ENCODE measurements at places on chromosomes 4 and X. TPM values are rescaled to one million over a fixed set of nuclear protein-coding genes. Genes with fewer than 3 reads are reported as not detected.

DNA sequence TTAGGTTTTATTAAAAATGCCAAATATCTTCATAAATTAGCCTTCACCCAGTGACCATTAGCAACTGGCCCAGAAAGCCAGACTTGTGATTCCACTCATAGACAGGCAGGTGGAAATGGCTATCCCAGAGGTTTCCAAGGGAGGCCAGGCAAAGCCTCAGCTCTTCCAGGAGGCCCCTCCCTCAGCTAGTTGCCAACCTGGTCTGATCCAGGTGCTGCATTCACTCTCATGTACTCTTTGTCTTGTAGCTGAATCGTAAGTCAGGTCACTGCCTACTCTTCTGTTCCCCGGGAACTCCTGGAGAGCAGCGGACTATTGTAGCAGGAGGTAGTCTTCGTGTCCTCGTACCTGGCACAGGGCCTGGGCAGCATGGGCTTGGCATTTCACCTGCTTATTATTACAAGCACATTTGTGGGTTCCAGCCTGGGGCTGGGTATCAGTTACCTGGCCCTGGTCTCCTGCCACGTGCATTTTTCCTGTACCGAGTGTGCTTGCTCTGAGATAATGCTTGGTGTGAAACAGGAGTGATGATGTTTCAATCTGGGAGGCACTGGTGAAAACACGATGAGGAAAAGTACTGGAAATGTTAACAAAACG is 101.6 kb downstream of the FAM193A start:
- no peak for DNase-seq
- peaks cover 45% of the 10 kb centered on the region for H3K36me3 ChIP-seq
- no peak overlapping the region for H3K27ac ChIP-seq
- no peaks in the 10 kb centered on the region for H3K27me3 ChIP-seq
- no peaks in the 10 kb centered on the region for H3K4me1 ChIP-seq
- H3K4me3 ChIP-seq, result no peak overlapping the region

DNA sequence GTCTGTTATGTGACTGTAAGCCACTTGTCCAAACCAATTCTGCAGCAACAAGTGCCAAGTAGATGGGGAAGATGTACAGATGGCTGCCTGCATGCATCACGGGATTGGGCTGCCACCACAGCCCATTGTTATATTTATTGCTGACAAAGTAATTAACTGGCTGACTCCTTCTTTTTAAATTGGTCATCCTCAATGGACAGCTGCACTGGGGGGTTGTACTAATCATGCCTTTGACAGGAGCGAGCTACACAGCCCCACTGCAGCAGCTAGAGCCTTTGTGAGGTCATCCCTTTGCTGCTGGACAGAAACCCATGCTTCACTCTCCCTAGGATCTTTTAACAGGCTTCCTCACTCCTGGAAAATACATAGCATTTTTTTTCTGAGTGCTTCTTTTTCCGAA is 146.7 kb upstream of the CXXC4 start:
- no peaks in the 10 kb centered on the region for H3K36me3 ChIP-seq
- no peaks in the 10 kb centered on the region for H3K27me3 ChIP-seq
- no peak overlapping the region for H3K4me3 ChIP-seq
- DNase-seq, result no peak
- no peaks in the 10 kb centered on the region for H3K4me1 ChIP-seq

- no peaks in the 10 kb centered on the region for H3K27me3 ChIP-seq
- no peaks in the 10 kb centered on the region for H3K36me3 ChIP-seq
- H3K27ac ChIP-seq, result no peak overlapping the region
- no peaks in the 10 kb centered on the region for H3K4me1 ChIP-seq
- no peak overlapping the region for H3K4me3 ChIP-seq
- no peak for DNase-seq
These were observed 315.2 kb upstream of the HTR2C start for GRCh38 chrX:114268643-114269042.

DNA sequence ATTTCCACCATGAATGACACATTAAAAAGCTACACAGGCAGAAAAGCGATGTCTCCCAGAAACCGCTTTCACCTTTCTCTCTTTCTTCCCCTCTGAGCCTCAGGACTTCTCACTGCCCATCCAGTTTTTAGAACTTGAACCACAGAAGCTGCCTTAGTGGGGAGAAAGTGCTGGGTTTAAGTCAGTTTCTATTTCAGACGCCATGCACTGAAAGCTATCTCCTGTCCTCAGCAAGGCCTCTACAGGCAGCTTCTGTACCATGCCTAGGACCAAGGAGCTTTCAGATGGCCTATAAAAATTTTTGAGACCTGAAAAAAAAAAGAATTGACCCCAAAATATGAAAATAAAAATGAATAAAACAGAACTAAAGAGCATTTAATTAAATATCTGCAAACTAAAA is 34.5 kb downstream of the RAB33B start:
- DNase-seq, result no peak
- no peaks in the 10 kb centered on the region for H3K27me3 ChIP-seq
- H3K4me3 ChIP-seq, result no peak overlapping the region
- H3K36me3 ChIP-seq, result no peaks in the 10 kb centered on the region
- no peaks in the 10 kb centered on the region for H3K4me1 ChIP-seq
- H3K27ac ChIP-seq, result no peak overlapping the region

- DNase-seq, result no peak
- no peak overlapping the region for H3K4me3 ChIP-seq
- H3K36me3 ChIP-seq, result no peaks in the 10 kb centered on the region
- H3K4me1 ChIP-seq, result peaks cover 1% of the 10 kb centered on the region
These were observed 376.8 kb downstream of the BCOR start for GRCh38 chrX:39720945-39721344.

- no peak for DNase-seq
- peaks cover 72% of the 10 kb centered on the region for H3K27me3 ChIP-seq
- no peak overlapping the region for H3K4me3 ChIP-seq
- H3K27ac ChIP-seq, result no peak overlapping the region
- H3K36me3 ChIP-seq, result no peaks in the 10 kb centered on the region
These were observed 40.6 kb upstream of the SORCS2 start for GRCh38 chr4:7151668-7152227.

DNA sequence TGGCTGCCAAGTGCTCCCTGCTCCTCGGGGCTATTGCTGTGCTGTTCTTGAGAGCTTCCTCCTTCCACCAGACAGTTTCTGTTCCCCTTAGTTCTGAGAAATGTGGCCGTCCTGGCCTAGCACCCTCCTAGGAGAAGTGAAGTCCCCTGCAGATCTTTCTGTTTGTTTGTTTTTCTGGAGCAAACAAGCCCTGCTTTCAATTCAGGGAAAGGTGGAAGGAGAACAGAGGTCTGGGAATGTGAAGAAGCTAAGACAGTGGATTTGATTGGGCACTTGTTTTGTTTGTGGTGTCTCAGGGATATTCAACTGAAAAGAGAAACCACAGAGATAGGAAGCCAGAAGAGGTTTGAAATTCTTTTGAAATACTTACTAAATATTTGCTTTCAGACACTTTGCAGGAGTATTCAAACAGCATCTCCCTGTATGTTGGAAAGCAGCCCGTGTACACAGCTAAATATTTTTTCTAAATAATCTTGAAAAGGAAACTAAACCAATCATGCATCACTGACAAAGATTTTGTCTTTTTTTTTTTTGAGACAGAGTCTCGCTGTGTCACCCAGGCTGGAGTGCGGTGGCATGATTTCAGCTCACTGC is 36.5 kb upstream of the PPM1K start:
- no peaks in the 10 kb centered on the region for H3K36me3 ChIP-seq
- peaks cover 3% of the 10 kb centered on the region for H3K27me3 ChIP-seq
- DNase-seq, result no peak
- 0 out of 2 replicates have a peak, but pooled peaks cover 3% of the 10 kb centered on the region for H3K4me1 ChIP-seq
- H3K27ac ChIP-seq, result no peak overlapping the region
- H3K4me3 ChIP-seq, result peak overlapping the region; percentile 16

DNA sequence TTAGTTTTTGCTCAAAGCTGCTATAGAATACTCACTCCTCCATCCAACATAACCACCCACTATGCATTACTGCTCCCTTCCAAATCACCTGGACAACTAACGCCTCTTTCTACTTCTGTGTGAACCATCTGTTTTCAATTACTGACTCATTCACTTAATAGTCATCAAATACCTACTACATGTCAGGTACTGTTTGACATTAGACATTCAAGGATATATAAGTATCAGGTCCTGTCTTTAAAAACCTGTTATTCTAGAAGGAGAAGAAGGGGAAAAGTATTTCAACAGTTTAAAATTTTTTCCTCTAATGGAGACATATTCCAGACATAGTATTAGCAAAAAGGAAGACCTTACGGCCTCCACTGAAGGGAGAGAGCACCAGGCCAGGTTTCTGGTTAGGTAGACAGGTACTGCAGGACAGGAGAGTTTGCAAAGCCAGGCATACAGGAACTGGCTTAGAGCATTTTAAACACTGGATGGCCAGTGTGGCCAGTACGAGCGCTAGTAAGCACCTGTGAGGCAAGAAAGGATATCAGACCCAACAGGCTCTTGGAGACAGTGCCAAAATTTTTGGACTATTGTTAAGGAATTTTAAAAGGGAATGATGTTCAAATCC is 39.0 kb downstream of the SH3RF1 start:
- no peak overlapping the region for H3K4me3 ChIP-seq
- no peak overlapping the region for H3K27ac ChIP-seq
- no peaks in the 10 kb centered on the region for H3K27me3 ChIP-seq
- peaks cover 14% of the 10 kb centered on the region for H3K4me1 ChIP-seq
- DNase-seq, result no peak
- H3K36me3 ChIP-seq, result peaks cover under 1% of the 10 kb centered on the region

GRCh38 chr4:108395786-108396185 is 224.6 kb upstream of the RPL34 start:
- no peak overlapping the region for H3K4me3 ChIP-seq
- no peak overlapping the region for H3K27ac ChIP-seq
- no peak for DNase-seq
- peaks cover 17% of the 10 kb centered on the region for H3K27me3 ChIP-seq
- no peaks in the 10 kb centered on the region for H3K36me3 ChIP-seq

DNA sequence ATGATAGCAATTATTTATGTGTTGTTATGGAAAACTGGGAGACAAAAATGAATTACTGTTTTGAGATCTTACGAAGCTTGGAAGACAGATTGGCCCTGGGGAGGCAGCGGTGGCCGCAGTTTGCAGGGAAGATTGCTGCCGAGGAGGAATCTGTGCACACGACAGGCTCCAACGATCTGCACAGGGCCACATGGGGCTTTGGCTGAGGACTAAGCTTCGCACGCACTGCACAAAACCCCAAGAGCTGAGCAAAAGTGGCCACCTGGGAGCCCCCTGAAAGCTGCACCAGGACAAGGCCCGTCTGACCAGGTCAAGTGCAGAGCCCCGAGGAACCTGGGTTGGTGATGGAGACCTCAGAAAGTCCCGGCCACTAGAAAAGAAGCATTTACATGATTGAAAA is 5.2 kb upstream of the PDE6B start:
- DNase-seq, result no peak
- no peak overlapping the region for H3K4me3 ChIP-seq
- H3K36me3 ChIP-seq, result no peaks in the 10 kb centered on the region

The ALPK1 gene
- 8.6 TPM for total RNA-seq

The SOX3 gene
- not detected for total RNA-seq

The WAS gene
- total RNA-seq, result not detected

DNA sequence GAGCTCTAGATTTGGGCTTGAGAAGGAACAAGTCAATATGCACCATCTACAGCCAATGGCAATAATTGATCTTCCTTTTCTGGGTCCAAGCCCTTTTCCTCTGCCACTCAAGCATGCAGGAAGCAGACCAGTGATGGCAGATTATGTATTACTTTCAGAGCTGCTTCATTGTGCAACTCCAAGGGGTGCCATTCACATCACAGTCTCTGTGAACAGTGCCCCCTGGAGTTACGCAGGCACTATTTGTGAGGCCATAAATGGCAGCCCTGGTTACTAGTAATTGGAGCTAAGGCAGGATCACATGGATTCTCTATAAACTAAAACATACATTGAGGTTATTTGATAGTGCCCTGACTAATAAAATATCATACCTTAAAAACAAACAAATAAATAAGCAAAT is 313.4 kb upstream of the SLC7A11 start:
- no peaks in the 10 kb centered on the region for H3K4me1 ChIP-seq
- no peaks in the 10 kb centered on the region for H3K27me3 ChIP-seq
- no peak overlapping the region for H3K27ac ChIP-seq
- no peak for DNase-seq

DNA sequence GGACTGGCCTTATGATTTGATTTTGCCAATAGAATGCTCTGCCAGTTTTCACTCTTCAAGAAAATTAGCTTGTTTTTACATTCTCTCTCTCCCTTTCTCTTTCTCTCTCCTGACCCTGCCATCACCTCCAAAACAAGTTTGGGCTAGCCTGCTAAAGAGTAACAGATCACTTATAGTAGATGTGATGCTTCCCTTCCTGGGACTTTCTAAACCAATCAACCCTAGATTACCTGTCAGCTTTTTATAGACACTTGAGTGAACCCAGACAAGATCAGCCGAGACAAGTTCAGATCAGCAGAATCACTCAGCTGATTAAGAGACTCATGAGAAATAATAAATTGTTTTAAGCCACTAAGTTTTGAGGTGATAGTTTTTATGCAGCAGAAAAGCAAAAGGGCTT is 521.2 kb downstream of the ANKRD50 start:
- no peak for DNase-seq
- no peak overlapping the region for H3K27ac ChIP-seq
- H3K27me3 ChIP-seq, result no peaks in the 10 kb centered on the region
- no peak overlapping the region for H3K4me3 ChIP-seq
- no peaks in the 10 kb centered on the region for H3K36me3 ChIP-seq

GRCh38 chr4:121189326-121190215 is 25.4 kb upstream of the TNIP3 start:
- peaks cover 2% of the 10 kb centered on the region for H3K27me3 ChIP-seq
- no peaks in the 10 kb centered on the region for H3K36me3 ChIP-seq
- H3K4me3 ChIP-seq, result no peak overlapping the region
- no peak overlapping the region for H3K27ac ChIP-seq

The SPANXN3 gene
- total RNA-seq, result not detected

DNA sequence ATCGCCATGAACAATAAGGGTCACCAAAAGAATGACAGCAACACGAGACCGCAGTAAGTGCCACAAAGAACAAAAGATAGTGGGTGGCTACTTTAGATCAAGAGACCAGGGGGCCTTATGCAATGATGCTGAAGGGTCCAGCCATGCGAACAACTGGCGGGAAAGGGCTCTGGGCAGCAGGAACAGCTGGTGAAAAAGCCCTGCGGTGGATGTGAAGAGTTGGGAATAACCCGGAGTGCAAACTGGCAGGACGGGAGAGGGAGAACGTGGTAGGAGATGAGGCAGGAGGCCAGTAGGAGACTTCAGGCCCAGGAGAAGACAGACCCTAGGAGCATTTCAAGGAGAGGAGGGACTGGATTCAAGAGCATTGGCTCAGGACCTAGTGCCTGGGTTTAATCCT is 120.2 kb downstream of the AFAP1 start:
- H3K27me3 ChIP-seq, result no peaks in the 10 kb centered on the region
- no peak overlapping the region for H3K27ac ChIP-seq
- H3K4me1 ChIP-seq, result peaks cover 40% of the 10 kb centered on the region

DNA sequence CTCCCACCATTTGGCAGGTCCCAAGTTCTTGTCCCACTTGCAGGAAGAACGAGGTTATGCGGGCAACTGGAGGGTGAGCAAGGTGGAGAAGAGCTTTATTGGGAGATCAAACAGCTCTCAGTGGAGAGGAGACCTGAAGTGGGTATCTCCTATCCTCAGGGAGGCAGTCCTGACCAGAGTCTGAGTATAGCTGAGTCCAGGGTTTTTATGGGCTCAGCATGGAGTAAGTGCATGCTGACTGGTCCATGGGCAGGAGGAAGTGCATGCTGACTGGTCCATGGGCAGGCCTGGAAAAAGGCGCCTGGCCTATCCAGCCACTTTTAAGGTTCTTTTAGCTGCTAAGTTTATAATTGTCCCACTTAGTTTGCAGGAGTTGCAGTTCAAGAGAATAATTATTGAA is 7.4 kb upstream of the HNRNPD start:
- H3K36me3 ChIP-seq, result peaks cover 4% of the 10 kb centered on the region
- H3K27ac ChIP-seq, result no peak overlapping the region
- DNase-seq, result no peak

The TFE3 gene
- total RNA-seq, result 24.4 TPM

The COL4A6 gene
- 0.28 TPM for total RNA-seq

- peaks cover 16% of the 10 kb centered on the region for H3K4me1 ChIP-seq
- H3K27me3 ChIP-seq, result no peaks in the 10 kb centered on the region
These were observed 2.8 kb downstream of the DCTD start for GRCh38 chr4:182914357-182914756.
